ENCODE measurements at places on chromosomes 12 and 14.

- DNase-seq: no peak
Observed at GRCh38 chr14:43132441-43132840, 1374.6 kb downstream of the FSCB start.

GRCh38 chr12:30997685-30998440 lies 71.3 kb downstream of the TSPAN11 start:
- DNase-seq: no peak

- no peak for DNase-seq
Observed at GRCh38 chr12:79871621-79872020, 63.3 kb downstream of the PPP1R12A start.

DNA sequence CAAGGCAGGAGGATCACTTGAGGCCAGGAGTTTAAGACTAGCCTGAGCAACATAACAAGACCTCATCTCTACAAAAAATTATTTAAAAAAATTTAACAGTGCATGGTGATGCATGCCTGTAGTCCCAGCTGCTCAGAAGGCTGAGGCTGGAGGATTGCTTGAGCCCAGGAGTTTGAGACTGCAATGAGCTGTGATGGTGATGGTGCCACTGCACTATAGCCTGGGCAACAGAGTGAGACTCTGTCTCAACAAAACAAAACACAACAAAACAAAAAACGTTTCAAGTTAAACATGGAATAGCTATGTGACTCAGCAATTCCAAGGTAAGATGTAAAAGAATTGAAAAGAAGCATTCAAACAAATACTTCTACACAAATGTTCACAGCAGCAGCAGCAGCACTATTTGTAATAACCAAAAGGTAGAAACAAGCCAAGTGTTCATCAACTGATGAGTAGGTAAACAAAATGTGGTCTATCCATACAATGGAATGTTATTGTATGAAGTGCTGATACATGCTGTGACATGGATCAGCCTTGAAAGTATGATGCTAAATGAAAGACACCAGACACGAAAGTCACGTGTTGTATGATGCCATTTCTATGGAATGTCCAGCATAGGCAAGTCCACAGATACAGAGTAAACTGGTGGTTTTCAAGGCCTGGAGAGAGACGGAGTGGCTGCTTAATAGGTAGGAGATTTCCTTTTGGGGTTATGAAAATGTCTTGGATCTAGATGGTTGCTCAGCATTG lies 31.4 kb downstream of the CFAP251 start:
- peak; percentile 71 for DNase-seq

DNA sequence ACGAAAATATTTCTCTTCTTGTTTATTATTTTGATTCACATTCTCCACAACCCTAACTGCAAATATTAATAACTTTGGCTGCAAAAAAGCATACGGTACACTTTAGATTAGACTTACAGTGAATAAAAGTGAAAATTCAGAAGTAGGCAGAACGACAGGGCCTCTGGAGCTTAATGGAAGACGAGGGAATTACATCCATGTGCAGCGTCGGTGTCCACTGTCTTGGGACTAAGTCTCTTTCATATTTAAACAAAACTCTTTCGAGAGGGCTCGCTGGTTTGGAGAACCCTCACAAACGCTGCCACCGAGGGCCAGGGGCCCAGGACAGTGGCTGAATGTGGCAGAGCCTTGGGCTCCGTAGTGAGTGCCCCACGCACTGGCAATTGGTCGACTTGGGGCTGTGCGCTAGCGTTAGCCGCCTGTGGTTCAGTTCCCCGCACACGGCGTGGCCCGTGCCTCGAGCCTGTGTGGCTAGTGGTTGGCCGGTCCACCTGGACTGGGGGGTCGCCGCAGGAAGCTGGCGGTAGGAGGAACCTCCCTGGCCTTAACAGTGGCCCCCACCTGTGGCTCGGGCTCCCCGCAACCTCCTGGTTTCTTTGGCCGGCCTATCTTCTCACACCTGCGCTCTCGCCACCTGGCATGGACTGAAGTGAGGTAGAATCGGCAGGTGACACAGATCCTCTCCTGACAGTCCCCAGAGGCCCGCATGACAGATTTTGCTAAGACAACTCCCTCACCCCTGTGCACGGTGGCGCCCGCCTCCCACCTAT lies 739 bp upstream of the PAX9 start:
- no peak for DNase-seq

GRCh38 chr12:113766131-113766878 lies 199.8 kb downstream of the RBM19 start:
- no peak for DNase-seq

DNA sequence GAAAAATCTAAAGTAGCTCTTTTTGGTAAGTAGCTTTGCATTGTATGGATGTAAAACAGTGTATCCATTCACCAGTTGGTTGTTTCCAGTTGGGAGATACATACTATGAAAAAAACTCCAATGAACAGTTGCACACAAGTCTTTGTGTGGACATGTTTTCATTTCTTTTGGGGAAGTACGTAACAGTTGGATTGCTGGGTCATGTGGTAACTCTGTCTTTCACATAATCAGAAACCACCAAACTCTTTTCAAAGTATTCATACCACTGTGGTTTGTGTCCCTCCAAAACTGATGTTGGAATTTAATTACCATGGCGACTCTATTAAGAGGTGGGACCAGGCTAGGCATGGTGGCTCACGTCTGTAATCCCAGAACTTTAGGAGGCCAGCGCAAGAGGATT lies 58.9 kb upstream of the RESF1 start:
- DNase-seq: no peak

DNA sequence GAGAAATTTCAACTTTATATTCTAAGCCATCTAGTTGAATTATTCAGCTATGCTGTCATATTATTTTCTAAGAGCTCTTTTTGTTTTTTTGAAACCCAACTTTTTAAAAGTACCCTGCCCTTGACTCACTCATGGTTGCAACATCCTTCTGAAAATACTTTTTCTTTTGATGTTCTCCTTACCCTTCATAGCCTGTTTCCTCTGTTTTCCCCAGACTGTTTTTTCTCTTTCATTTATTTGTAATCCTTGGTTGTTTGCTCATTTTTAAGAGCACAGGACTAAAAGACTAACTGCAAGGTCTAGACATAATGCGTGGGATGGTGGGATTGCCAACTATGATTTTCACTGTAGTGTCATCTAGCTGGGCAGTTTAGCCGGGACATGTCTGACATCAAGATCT lies 21.2 kb upstream of the CDKL1 start:
- no peak for DNase-seq

- no peak for DNase-seq
Observed at GRCh38 chr12:30023186-30023585, 239.4 kb upstream of the TMTC1 start.

Measured in fibroblast of skin of left biceps (primary cell).